Cortex of kidney (tissue), 1 donor: ENCODE measurements at places on chromosomes 7 and 10.

DNA sequence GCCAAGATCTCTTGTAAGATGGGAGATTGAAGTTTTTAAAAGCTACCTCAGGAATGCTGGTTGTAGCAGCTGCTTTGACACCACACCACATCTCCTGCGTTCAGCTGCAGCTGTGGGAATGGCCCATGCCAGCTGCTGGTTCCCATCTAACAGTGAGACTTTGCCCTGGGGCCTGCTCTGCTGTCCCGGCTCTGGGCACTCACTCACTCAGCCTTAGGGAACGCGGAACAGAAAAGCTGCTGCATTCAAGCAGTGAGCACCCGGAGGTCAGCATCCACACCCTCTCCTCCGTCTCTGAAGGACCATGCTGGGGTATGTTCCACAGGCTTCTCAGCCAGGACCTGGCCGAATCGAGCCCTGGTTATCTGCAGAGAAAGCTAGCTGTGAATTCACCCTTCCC lies 197.1 kb upstream of the CXCL12 start:
- no peak for DNase-seq

DNA sequence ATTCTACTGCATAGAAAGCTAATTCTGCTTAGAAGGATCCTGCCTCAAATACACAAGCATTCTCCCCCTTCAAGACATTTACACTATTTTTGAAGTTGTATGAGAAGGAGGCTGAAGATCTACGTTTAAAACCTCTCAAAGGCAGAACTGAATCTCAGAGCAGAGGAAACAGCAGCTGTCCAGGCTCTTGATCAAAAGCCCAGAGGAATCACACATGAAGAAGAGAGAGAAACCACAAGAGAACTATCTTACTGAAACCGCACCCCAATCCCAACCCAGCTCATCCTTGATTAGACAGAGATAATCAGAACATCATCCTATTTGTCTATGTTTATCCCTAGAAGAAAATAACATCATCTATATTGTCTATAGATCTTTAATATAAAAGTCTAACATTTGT lies 2.2 kb upstream of the DNAJC1 start:
- DNase-seq = no peak

DNA sequence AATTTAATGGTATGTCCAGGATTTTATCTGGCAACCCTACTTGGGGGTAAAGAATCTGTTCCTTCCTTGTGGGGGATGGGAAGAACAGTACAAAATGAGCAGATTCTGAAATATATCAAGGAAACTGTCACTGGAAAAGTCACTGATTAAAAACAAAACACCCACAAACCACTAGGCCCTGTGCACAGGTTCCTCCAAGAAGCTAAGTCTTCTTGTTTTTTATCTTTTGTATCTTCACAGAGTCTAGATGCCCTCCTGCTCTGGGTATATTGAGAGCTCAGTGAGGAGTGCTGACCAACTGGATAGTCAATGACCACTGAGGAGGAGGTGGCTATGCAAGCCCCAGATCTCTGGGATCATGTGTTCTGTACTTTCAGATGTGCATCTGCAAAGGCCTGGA lies 86.8 kb upstream of the ANKRD1 start:
- no peak for DNase-seq

DNA sequence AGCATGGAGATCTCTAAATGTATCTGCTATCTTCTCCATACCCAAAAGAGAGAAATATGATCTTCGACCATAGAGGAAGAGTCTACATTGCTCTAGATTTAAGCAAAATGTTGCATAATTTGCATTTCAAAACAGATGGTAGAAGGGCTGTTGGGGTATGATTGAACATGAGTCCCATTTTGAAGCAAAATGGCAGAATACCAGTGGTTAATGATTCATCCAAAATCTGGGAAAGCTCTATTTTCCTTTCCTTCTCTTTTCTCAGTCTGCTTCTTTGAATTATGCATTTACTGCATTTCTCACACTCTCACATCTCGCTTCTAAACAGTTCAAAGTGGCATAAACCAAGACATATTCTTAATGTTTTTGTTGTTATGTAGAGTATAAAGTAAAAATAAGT lies 178.5 kb downstream of the MACC1 start:
- DNase-seq = no peak

- no peak for DNase-seq
These were observed 138.8 kb downstream of the SORCS1 start for GRCh38 chr10:107025676-107026075.
